Vagina (tissue), 2 donors: ENCODE measurements at places on chromosomes 12 and 14. TPM values are rescaled to one million over a fixed set of nuclear protein-coding genes. Genes with fewer than 3 reads are reported as not detected.

ARPC3 gene
- 180 TPM for total RNA-seq

DNA sequence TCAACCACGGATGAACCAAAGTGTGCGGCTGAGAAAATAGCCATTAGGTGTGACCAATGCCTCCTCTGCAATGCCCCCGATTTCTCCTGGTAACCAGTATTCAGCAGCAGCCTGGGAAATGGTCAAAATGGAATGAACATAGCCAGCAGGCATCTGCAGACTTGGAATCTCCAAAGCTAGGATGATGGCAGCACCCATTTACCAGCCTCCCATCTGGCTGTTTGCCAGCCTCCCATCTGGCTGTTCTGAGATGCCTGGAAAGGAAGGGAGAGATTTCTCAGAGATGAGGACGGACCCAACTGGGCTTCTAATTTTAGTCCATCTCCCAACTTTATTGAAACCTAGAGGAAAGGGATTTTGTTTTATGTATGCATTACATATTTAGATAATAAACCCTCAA is 16.2 kb downstream of the CLMN start:
- no peak overlapping the region for H3K27ac ChIP-seq
- no peaks in the 10 kb centered on the region for H3K36me3 ChIP-seq
- no peaks in the 10 kb centered on the region for H3K27me3 ChIP-seq
- peaks cover 15% of the 10 kb centered on the region for H3K4me1 ChIP-seq
- H3K4me3 ChIP-seq: no peak overlapping the region
- DNase-seq: no peak

DNA sequence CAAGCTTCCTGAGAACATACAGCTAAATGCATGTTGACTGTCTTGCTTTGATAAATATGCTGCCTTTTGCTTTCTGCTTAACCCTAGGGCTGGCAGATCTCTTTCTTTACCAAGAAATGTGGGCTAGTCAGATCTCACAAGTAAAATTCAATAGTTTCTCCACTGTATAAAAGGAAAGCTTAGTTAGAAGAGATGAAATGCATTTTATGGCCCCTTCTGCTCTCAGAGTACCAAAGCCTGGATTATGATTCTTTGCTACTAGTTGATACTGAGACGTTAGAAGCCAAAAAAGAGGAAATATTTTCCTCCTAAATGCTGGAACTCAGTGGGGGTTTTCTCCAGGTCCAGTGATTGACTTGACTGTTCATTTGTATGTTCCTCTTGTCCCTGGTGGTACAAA is 552.7 kb downstream of the SNAPC1 start:
- no peaks in the 10 kb centered on the region for H3K27me3 ChIP-seq
- H3K4me3 ChIP-seq: no peak overlapping the region
- no peak overlapping the region for H3K27ac ChIP-seq
- H3K36me3 ChIP-seq: no peaks in the 10 kb centered on the region
- no peaks in the 10 kb centered on the region for H3K4me1 ChIP-seq

KRT7 gene
- 7.6 TPM for total RNA-seq

GRCh38 chr12:57892232-57892972 is 45.9 kb upstream of the CTDSP2 start:
- H3K4me3 ChIP-seq: no peak overlapping the region
- H3K27ac ChIP-seq: peak overlapping the region; percentile 97
- DNase-seq: no peak
- no peaks in the 10 kb centered on the region for H3K36me3 ChIP-seq
- H3K27me3 ChIP-seq: no peaks in the 10 kb centered on the region

CLEC2A gene
- total RNA-seq: not detected

- no peak overlapping the region for H3K4me3 ChIP-seq
- H3K27ac ChIP-seq: no peak overlapping the region
- no peak for DNase-seq
- no peaks in the 10 kb centered on the region for H3K36me3 ChIP-seq
- no peaks in the 10 kb centered on the region for H3K27me3 ChIP-seq
- no peaks in the 10 kb centered on the region for H3K4me1 ChIP-seq
Measured at GRCh38 chr12:31715283-31715825, 13.5 kb downstream of the AMN1 start.

GRCh38 chr12:25896981-25897380 is 61.5 kb upstream of the RASSF8 start:
- H3K4me3 ChIP-seq: no peak overlapping the region
- DNase-seq: no peak
- H3K27ac ChIP-seq: no peak overlapping the region
- H3K4me1 ChIP-seq: no peaks in the 10 kb centered on the region

ERC1 gene
- 56.5 TPM for total RNA-seq

RPL10L gene
- not detected for total RNA-seq

ANKS1B gene
- 11.5 TPM for total RNA-seq

DNA sequence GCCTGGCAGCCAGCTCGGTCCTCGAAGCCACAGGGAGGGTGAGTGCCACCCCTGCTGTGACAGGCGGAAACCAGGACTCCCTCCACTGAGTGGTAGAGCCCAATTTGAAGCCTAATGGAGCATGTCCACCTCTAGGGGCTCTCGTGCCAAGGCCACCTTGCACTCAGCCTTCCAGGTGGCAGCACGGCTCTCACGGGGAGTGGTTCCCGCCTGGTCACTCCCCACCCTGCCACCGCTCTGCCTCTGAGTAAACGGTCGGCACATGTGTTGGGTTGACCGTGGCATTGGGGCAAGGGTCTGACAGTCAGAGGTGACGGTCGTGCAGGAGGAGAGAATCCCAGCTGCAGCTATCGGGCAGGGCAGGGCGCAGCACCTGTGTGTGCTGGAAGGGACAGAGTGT is 34.8 kb downstream of the IL31 start:
- H3K27me3 ChIP-seq: no peaks in the 10 kb centered on the region
- H3K27ac ChIP-seq: no peak overlapping the region
- no peak overlapping the region for H3K4me3 ChIP-seq
- H3K36me3 ChIP-seq: no peaks in the 10 kb centered on the region
- H3K4me1 ChIP-seq: no peaks in the 10 kb centered on the region

GRCh38 chr12:79233341-79233781 is 368.8 kb downstream of the SYT1 start:
- H3K36me3 ChIP-seq: no peaks in the 10 kb centered on the region
- H3K27me3 ChIP-seq: no peaks in the 10 kb centered on the region
- H3K4me3 ChIP-seq: no peak overlapping the region
- no peak overlapping the region for H3K27ac ChIP-seq
- H3K4me1 ChIP-seq: no peaks in the 10 kb centered on the region

- DNase-seq: no peak
- no peaks in the 10 kb centered on the region for H3K4me1 ChIP-seq
- H3K4me3 ChIP-seq: no peak overlapping the region
- no peak overlapping the region for H3K27ac ChIP-seq
Measured at GRCh38 chr14:80136358-80136757, 74.9 kb downstream of the DIO2 start.

DNA sequence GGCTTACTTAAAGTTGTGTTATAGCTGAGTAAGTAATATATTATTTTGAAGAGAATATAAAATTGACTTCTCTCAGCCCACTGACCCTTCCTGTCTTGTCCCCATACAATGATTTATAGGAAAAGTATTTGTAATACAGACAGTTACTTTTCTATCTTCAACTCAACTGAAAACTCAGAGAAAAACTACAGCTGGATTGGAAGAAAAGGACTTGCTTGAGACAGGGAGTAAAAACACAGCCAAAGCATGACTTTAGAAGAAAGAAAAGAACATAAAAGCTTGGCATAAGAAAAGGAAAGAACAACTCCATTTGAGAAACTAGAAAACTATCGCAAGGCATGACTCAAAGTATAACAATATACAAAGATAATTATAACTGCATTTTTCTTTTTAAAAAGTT is 57.5 kb downstream of the MSRB3 start:
- H3K36me3 ChIP-seq: no peaks in the 10 kb centered on the region
- no peaks in the 10 kb centered on the region for H3K4me1 ChIP-seq
- H3K27ac ChIP-seq: no peak overlapping the region
- no peak for DNase-seq
- H3K4me3 ChIP-seq: no peak overlapping the region

HCFC2 gene
- total RNA-seq: 28.7 TPM

DNA sequence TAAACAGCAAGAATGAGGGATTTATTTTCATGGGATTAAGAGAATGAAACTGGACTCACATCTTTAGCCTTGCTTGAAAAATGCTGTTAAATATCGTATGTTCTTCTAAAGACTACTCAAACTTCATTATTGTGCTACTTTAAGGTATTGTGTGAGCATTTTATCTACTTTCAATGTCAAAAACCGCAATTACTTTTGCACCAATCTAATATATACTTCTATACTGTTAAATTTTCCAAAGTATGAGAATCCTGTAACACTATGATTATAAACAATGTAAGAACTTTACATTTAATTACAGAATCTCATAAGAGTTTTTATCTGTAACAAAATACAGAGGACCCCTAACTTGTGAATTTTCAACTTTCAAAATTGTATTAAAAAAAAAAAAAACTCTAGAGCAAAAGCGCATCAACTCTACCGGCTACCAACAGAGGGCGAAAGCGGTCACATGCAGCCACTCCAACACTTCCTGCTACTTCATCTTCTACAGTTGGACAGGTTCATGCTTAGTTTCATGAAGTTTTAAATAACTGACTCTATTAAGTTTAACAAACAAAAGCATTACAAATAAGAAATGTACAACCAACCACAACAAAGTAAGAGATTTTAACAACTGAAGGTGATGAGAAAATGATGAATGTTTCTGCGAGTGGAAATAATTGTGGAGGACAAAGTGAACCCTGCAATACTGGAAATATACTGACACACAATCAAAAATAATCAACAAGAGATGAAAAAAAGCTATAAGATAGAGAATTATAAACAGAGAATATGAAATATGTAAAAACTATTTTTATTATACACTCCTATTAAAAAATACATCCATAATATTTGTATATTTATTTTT is 210.9 kb downstream of the MED13L start:
- no peaks in the 10 kb centered on the region for H3K36me3 ChIP-seq
- H3K4me3 ChIP-seq: no peak overlapping the region
- peaks cover 43% of the 10 kb centered on the region for H3K4me1 ChIP-seq
- H3K27me3 ChIP-seq: no peaks in the 10 kb centered on the region

AQP6 gene
- not detected for total RNA-seq

DNA sequence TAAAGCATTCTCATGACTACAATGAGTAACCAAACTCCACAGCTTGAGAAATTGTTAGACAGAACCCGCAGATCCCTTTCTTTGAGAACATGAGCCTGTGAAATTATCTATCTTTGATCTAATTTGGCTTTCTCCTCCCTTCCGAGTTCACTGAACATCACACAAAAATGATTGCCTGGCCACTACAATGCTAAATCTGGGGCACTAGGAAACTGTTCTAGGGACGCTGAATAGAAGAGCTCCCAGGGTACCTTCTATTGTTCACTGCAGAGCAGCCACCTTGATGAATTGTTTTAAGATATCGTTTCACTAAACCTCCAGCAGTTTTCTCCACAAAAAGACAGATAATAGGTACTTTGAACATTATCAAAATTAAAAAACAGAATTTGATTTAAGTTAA is 47.5 kb downstream of the SINHCAF start:
- DNase-seq: no peak
- H3K36me3 ChIP-seq: no peaks in the 10 kb centered on the region
- no peak overlapping the region for H3K27ac ChIP-seq
- no peaks in the 10 kb centered on the region for H3K27me3 ChIP-seq
- H3K4me1 ChIP-seq: no peaks in the 10 kb centered on the region

TAS2R8 gene
- 0.98 TPM for total RNA-seq

DNA sequence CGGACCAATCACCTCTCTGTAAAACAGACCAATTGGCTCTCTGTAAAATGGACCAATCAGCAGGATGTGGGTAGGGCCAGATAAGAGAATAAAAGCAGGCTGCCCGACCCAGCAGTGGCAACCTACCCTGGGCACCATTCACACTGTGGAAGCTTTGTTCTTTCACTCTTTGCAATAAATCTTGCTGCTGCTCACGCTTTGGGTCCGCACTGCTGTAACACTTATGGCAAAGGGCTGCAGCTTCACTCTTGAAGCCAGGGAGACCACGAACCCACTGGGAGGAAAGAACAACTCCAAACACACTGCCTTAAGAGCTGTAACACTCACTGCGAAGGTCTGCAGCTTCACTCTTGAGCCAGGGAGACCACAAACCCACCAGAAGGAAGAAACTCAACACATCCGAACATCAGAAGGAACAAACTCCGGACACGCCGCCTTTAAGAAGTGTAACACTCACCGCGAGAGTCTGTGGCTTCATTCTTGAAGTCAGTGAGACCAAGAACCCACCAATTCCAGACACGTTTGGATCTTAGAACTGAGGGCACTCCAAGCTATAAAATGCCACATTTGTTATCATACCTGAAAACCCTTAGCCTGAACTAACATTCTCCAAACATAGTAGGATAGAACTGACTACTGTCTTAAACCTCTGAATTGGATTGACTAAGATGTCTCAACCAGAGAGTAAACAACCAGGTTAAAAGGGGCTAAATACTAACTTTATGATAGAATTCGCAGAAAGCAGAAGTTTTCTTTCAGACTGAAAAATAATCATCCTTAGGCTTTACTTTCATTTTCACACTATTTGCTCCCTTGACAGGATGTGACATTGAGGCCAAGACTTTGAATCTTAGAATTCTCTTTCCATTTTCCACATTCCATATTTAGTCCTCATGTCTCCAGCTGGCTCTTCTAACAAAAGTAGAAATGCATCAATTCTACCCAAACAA is 33.6 kb downstream of the CDKL1 start:
- no peak for DNase-seq
- H3K27ac ChIP-seq: peak overlapping the region; percentile 26

TTC6 gene
- total RNA-seq: 4.4 TPM

OTX2 gene
- not detected for total RNA-seq

NUDT4 gene
- 37.1 TPM for total RNA-seq

TCL1B gene
- total RNA-seq: not detected

NKX2-1 gene
- not detected for total RNA-seq

DNA sequence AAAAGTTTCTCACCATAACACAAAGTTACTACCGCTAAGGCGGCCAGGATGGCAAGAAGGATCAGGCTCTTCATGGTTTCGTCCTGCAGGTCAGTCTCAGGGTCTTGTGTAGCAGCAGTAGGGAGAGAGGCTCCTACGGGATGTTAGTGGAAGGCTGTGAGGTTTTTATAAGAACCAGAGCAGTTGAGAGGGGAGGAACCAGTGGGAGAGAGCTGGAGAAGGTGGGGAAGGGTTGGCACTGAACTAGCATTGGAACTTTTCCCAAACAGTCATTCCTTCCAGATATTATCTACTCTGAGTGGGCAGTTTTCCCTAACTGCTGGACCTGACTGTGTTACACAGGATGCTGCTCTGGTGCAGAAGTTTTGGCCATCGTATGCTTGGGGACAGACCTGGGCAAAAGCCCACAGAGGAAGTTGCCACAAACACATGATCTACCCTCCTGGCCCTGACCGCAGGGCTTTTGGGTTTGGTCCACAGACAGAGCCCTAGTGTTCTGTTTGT is at the start of gene MGP:
MGP (minus strand) TSS at position 137 of the 504 bp plus-strand sequence; CDS start at position 74, 63 bp downstream.
- peak within 1 kb of the TSS; percentile 39 for H3K4me3 ChIP-seq
- no peaks in the 10 kb centered on the region for H3K36me3 ChIP-seq
- peaks cover 13% of the 10 kb centered on the region for H3K4me1 ChIP-seq

DNA sequence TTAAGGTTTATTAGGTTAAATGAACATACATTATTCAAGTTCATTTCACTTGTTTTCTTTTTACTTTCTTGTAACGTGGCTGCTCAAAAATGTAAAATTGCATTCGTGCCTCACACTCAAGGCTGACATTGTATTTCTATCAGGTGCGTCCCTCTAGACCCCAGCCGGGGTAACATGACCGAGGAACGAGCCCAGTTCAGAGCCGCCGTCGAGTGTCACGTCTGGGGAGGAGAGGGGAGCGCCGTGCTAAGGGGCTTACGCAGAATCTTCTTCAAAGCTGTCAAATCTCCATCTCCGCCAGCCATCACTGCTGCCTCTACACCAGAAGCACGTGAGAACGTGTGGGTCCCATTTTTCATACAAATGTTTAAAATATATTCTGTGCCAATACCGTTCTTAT is 170.6 kb downstream of the RIMBP2 start:
- DNase-seq: no peak
- H3K4me1 ChIP-seq: no peaks in the 10 kb centered on the region
- H3K27ac ChIP-seq: no peak overlapping the region

INTS13 gene
- 26.0 TPM for total RNA-seq

DCD gene
- not detected for total RNA-seq
